ENCODE measurements at places on chromosomes 13 and 19. TPM values are rescaled to one million over a fixed set of nuclear protein-coding genes. Genes with fewer than 3 reads are reported as not detected.

Gene CEACAM3
- total RNA-seq: not detected

Gene CPT1C
- 32.1 TPM for total RNA-seq

Gene HCST
- total RNA-seq: 2.1 TPM

Gene COL4A1
- 259 TPM for total RNA-seq

Gene NLRP4
- total RNA-seq: not detected

Gene NRTN
- not detected for total RNA-seq

Gene SLC27A1
- total RNA-seq: 14.1 TPM

Gene EFNB2
- 30.2 TPM for total RNA-seq

Gene KBTBD6
- total RNA-seq: 10.9 TPM

Gene ILF3
- total RNA-seq: 278 TPM

Gene GPR108
- total RNA-seq: 56.6 TPM

DNA sequence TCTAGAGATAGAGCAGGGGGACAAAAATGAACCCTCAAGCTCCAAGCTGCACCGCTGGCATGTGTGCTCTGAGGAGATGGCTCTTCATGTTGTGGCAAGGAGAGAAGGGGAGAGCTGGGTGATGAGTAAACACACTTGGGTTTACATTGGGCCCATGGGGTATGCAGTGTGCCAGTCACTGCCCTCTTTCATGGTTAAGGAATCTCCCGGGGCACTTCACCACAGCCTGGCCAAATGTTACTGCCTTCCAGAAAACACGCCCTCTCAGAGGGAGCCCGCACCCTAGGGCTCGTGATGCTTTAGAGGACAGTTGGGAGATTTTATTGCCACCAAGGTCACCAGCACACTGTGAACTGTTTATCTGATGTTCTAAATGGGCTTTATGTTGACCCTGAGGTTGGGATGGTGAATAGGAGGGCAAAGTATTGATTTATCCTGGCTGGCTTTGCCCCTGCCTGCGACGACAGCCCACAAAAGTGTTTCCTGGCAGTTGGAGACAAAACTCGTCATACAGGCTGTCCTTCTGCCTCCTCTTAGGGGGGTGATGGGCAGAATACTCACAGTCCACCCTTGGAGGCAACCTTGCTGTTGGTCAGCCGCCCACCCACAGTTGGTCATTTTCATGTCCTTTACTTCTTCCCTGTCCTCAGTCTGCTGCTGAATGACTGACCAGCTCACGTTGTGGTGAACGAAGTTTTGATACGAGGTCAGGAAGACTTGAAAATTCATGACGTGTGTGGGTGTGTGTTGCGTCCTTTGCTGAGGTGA is 156.9 kb downstream of the STK24 start:
- no peak for DNase-seq

DNA sequence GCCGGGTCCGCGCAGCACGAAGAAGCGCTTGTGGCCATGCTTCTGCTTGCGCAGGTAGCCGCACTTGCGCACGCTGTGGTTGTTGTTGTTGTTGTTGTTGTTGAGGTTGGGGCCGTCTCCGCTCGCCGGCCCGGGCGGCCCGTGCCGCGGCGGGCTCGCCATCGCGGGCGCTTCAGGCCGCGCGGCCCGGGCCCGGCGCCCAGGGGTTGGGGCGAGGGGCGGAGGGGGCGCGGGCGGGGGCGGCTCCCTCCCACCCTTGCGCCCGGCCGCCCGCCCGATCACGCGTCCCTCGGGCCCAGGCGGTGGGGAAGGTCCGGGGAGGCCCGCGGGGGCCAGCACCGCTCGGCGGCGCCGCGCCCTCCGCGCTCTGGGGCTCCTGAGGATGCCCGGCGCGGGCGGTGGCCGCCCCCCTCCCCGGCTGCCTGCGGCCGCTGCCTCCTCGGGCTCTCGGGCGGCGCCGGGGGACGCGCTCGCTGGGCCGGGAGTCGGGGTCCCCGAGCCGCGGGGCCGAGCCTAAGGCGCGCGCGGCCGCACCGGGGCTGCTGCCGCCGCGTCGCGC is 412 bp downstream of the IRS2 start:
- DNase-seq: no peak

DNA sequence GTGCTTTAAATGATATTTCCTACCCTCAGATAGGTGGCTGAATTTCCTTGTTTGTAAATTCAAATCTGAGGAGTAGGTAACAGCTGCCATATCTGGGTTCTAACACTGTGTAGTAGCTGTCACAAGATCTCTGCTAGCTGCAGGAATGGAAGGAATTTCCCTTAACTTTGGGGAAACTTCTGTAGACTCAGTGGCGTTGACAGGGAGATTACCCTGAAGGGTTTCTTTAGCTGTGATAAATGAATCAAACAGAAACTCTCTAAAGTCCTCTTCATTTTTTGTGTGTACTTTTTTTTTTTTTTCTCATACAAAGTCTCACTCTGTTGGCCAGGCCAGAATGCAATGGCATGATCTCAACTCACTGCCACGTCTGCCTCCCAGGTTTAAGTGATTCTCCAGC is 5.3 kb upstream of the EPSTI1 start:
- DNase-seq: peak; percentile 36

GRCh38 chr19:45852983-45853382 is 10.0 kb downstream of the SYMPK start:
- DNase-seq: no peak

DNA sequence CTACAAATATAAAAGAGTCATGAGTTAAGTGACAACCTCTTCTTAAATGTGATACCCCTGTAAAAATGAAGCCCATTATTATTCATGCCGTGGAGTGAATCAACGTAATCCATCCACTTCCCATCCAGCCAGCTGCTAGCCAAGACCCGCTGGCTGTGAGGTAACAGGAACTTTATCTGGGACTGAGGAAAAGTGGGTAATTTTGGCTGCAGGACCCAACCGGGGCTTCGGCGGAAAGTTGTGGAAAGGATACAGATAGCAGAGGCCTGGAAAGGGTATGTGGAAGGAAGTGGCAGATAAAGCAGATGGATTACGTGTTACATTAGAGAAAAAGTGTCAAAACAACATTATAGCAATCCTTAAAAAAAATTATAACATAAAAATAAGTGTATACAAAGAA is 48.3 kb downstream of the SLC7A1 start:
- no peak for DNase-seq

DNA sequence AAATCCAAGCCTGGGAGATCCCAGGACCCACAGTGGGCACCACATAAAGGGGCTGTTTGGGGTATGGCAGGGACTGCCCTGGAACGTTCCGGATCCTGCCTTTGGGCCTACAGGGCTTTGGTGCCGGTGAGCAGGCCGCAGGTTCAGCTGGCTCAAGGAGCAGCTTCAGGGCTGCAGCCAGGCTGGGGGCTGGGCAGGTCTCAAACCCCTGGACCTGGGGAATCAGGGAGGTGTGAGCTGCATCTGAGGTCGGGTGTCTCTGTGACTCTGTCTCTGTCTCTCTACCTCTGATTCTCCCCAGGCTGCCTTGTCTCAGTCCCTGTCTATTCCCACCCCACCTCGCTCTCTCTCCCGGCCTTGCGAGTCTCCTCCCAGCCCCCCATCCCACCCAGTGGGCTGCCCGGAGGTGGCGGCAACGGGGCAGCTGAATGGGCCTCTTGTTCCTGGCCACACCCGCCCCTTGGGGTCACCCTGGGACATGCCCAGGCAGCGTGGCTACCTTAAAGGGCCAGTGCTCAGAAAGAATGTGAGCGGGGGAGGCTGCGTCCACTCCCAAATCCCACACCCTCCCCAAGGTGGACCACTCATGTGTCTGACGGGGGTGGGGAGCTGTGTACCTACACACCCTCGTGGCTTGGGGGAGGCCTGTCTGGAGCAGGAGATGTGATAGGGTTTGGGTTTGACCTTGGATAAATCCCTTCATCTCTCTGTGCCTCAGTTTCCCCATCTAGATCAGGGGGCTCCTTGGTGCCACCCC is 31.1 kb downstream of the NFIC start:
- no peak for DNase-seq

- no peak for DNase-seq
Observed at GRCh38 chr13:87003265-87003664, 667.9 kb upstream of the SLITRK5 start.

GRCh38 chr13:25561812-25562211 is 190.0 kb downstream of the ATP8A2 start:
- DNase-seq: no peak

GRCh38 chr13:47120282-47120681 is 223.4 kb upstream of the HTR2A start:
- DNase-seq: no peak

- no peak for DNase-seq
Observed at GRCh38 chr19:34273121-34273520, 18.8 kb downstream of the GARRE1 start.

DNA sequence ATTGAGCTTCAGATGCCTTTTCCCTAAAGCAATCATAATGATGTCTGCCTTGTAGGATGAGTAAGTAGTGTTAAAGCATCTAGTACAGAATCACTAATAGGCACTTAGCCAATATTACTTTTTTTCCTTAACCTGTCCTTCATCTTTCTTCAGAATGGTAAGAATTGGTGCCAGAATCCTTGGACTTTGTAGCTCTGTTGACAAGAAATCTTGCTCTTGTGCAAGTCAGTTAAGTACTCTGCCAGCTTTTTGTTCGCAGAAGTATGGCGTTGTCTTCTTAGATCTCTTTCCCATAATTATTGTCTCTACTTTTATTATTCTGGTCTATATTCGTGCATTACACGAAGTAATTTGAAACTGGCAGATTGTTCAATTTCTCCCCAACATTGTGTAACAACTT is 554.5 kb downstream of the PCDH9 start:
- DNase-seq: no peak

GRCh38 chr13:45796426-45797235 is 54.9 kb downstream of the SIAH3 start:
- no peak for DNase-seq

- no peak for DNase-seq
Observed at GRCh38 chr19:47511128-47511517, 3.7 kb downstream of the NAPA start.

- DNase-seq: no peak
Observed at GRCh38 chr13:73955977-73956500, 178.2 kb downstream of the KLF12 start.

- peak; percentile 72 for DNase-seq
Observed at GRCh38 chr19:29610574-29611271, 4.6 kb downstream of the POP4 start.

DNA sequence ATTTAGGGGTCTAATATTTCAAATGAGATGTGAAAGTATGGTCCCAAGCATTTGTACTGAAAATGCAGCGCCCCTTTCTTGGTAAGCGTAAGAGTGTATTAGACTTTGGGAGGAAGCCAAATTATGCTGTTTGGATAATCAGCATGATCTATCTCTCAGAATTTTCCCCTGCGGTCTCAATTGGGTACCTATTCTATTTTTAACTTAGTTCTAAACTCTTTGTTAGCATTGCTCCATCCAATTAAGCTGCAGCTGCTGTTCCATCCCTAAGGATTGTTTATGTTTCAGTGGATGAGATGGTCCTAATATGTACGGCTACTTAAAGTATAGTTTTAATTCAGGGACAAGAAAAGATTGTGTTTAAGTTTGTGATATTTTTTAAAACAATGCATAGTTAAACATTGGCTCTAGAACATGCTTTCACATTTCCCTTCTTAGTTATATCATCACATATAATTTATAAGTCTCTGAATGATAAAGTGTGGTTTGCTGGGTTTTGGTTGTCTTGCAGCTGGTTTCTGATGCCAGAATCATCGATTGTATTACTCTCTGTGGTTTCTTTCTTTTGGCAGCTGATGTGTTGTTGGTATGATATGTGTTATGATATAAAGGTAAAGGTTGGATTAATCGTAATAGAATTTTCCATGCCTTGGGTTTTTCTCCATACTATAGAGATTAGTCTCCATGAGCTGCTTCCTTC is 15.0 kb downstream of the POLR1D start:
- DNase-seq: no peak

DNA sequence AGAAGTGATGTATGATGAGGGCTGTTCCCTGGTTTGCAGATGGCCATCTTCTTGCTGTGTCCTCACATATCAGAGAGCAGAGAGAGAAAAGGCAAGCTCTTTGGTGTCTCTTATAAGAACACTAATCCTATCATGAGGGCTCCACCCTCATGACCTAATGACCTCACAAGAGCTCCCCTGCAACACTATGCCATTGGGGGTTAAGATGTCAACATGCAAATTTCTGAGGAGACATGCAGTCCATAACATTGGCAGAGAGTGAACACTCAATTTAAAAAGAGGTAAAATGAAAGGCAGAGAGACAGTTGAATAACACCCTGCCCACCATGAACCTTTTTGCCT is 10.9 kb downstream of the FAM187B start:
- no peak for DNase-seq

DNA sequence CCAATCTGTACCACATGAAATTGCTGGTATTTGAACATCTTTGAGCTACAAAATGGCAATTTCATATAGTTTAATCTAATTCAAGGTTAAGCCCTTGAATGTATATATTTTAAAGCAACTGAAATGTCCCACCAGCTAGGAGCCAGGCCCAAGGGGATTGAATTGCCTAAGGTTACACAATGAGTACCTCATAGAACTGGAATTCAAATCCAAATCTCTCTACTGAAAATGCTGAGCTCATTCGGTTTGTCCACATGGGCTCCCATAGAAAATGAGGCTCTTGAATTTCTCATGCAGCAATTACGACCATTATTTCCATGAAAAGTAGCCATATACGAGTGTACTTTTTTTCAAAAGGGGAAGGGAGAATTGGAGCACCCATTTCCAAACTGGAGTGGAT is 31.5 kb upstream of the FNDC3A start:
- DNase-seq: no peak

- no peak for DNase-seq
Observed at GRCh38 chr19:19491321-19492025, 23.9 kb downstream of the TSSK6 start.

- no peak for DNase-seq
Observed at GRCh38 chr13:106295971-106296370, 239.5 kb downstream of the EFNB2 start.

DNA sequence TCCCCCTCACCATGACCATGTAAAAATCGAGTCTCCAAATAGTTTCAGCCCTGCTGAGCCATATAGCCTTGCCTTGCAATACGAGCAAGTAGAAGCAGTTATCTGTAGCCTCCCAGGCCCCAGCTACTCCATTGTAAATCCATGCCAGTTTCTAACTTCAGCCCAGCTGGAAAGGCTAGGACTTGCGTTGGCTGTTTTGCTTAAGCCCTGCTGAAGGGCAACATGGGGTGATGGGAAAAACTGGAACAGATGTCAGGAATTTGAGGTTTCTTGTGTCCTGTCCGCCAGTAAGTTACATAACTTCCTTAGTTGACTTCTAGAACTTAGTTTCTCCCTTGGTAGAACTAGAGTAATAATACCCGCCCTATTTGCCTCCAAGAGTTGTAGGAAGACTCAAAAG is 216.0 kb upstream of the SERP2 start:
- no peak for DNase-seq

- DNase-seq: no peak
Observed at GRCh38 chr13:27353166-27353583, 71.2 kb upstream of the GTF3A start.

GRCh38 chr19:6101291-6101825 is 8.9 kb downstream of the RFX2 start:
- no peak for DNase-seq

GRCh38 chr19:17078920-17079709 is 3.5 kb downstream of the MYO9B start:
- DNase-seq: no peak

All from HFFc6 (cell line).